Foreskin keratinocyte (primary cell): ENCODE measurements at places on chromosomes 7 and 10. TPM values are rescaled to one million over a fixed set of nuclear protein-coding genes. Genes with fewer than 3 reads are reported as not detected.

The LRRC18 gene
- not detected in 2 replicates for total RNA-seq

The ADAM12 gene
- 0.04 and 0.07 TPM in 2 replicates for total RNA-seq

The PKD1L1 gene
- total RNA-seq = 0.03 and 0.07 TPM in 2 replicates

The FAM25A gene
- total RNA-seq = 0.56 TPM in 1 of 2 replicates, not detected in the other

The ACHE gene
- 0.10 and 0.11 TPM in 2 replicates for total RNA-seq

The STAG3 gene
- total RNA-seq = 0.32 and 0.34 TPM in 2 replicates

The H2BK1 gene
- total RNA-seq = not detected in 2 replicates

The AKR1D1 gene
- not detected in 2 replicates for total RNA-seq

The IGF2BP3 gene
- total RNA-seq = 32.8 and 41.1 TPM in 2 replicates

The LRRC17 gene
- 0.27 and 0.46 TPM in 2 replicates for total RNA-seq

The UCN3 gene
- total RNA-seq = not detected in 2 replicates

The CCDC136 gene
- total RNA-seq = 2.3 and 2.4 TPM in 2 replicates

The MKI67 gene
- total RNA-seq = 72.8 and 102 TPM in 2 replicates

The C10orf53 gene
- total RNA-seq = not detected in 2 replicates

The CAV2 gene
- 253 and 280 TPM in 2 replicates for total RNA-seq

The ZNF425 gene
- total RNA-seq = 1.7 and 3.0 TPM in 2 replicates

The C10orf62 gene
- not detected in 2 replicates for total RNA-seq

The FMC1 gene
- total RNA-seq = 5.5 and 5.6 TPM in 2 replicates

The FXYD4 gene
- total RNA-seq = not detected in 2 replicates

The MMRN2 gene
- total RNA-seq = 6.2 and 11.1 TPM in 2 replicates

The SLC26A3 gene
- total RNA-seq = not detected in 2 replicates

The STOX1 gene
- 0.14 and 0.17 TPM in 2 replicates for total RNA-seq

The GIMAP8 gene
- 0.07 TPM in 1 of 2 replicates, not detected in the other for total RNA-seq

The ZNF804B gene
- not detected in 2 replicates for total RNA-seq

The LRRD1 gene
- 0.04 TPM in 1 of 2 replicates, not detected in the other for total RNA-seq

The TRIM50 gene
- not detected in 2 replicates for total RNA-seq

The PI4K2A gene
- 28.9 and 34.3 TPM in 2 replicates for total RNA-seq

The TMEM140 gene
- 0.07 TPM in 1 of 2 replicates, not detected in the other for total RNA-seq

The WNT8B gene
- total RNA-seq = not detected in 2 replicates

The NPM3 gene
- total RNA-seq = 126 and 136 TPM in 2 replicates

The SPDYE11 gene
- not detected in 2 replicates for total RNA-seq

The CWF19L1 gene
- total RNA-seq = 29.3 and 33.9 TPM in 2 replicates

The ACSM6 gene
- total RNA-seq = not detected in 2 replicates

The SFTPA1 gene
- total RNA-seq = not detected in 2 replicates
